ENCODE measurements at places on chromosomes 1 and 21.

DNA sequence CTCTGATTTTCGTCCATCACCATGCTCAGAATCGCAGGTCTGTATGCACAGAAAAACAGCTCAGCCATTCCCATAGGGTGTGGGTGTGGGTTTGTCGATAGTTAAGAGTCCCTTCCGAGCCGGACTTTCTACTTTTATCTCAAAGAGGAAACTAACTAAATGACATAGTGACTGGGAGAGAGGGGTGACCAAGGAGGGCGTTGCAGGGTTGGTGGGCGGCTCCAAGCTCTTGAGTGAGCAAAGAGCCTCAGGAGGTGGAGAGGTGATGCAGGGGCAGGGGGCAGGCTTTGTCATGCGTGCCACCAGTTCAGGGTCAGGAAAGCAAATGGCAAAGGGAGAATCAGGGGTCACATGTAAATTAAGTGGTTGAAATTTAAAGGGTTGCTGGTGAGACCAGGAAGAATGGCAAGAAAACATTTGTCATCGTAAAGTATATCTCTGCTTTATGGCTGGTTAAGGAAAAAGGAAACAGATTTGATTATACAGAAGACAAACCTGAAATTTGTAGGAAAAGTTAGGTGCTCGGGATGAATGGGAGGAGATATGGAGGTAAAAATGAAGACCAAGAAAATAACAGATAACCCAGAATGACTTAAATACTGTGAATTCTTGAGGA, 249.0 kb downstream of the SETD4 start:
- no peak for ATAC-seq

GRCh38 chr1:1187938-1188337, 14.3 kb downstream of the TTLL10 start:
- no peak for ATAC-seq

DNA sequence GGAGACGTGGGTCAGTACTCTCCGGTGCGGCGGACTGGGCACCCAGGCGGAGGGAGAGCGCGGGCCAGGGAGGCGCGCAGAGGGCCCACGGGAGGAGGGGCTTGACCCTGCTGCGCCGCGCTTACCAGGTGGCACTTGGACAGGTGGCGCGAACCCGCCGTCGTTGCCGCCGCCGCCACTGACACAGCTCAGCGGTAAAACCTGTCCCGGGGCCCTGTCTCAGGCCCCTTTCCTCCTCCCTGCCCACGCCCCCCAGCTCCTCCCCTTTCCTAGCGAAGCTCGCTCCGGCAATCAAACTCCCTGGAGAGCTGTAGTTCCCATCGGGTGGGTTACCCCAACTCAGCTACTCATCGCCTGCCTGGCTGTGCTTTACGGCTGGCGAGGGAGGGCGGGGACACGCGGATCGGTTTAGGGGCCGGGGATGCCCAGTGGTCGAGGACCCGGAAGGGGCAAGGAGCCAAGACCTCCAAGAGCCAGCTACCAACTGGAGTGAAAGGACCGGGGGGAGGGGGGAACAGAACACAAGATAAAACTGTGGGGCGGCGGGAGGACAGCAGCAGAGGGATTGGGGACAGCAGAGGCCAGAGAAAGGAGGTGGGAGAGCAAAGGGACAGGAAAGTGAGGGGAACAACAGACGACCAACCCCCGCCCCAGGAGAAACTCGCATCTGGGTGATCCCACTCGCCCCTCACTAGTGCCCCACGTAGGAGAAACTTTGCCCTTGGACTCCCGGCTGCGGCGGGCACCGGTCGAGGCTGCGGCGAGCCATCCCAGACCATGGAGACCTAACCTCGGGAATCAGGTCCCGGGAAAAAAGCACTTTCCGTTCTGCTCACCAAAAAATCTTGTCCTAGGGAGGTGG, 2.9 kb downstream of the GFI1 start:
- peak; percentile 9 for ATAC-seq

GRCh38 chr1:22155517-22155916, 12.6 kb upstream of the WNT4 start:
- no peak for ATAC-seq

DNA sequence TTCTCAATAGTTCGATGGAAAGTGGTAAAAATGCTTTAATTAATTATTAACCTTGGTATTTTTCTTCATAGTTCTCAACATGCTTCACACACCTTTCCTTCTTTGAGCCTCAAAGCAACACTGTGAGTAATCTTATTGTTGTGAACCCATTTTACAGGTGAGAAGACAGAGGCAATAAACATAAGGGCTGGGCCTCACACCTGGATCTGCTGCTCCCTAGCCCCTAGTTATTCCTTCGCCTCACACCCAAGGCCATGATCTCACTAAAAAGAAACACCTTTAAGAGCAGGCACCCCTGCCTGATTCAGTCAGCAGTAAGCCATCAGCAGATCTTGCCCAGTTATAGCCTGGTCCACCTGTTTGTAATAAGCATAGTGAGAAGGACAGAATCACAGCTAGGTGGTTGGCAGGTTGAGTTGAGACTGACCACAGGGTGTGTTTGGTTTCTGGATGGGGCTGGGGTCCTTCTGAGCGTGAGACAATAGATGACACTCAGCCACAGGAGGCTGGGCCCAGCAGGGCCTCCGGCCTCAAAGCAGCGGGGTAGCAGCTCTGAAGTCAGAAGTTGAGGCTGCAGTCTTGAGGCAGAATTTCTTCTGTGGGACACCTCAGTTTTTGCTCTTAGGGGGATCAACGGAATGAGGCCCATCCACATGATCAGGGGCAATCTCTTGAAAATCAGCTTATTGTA, 203.9 kb downstream of the RHOU start:
- peak; percentile 6 for ATAC-seq

- no peak for ATAC-seq
Measured at GRCh38 chr1:42669936-42670335, 11.7 kb downstream of the PPIH start.

GRCh38 chr1:207789792-207790787, 38.2 kb downstream of the CD46 start:
- ATAC-seq: no peak

GRCh38 chr1:11751087-11751486, 10.9 kb upstream of the C1orf167 start:
- ATAC-seq: no peak

DNA sequence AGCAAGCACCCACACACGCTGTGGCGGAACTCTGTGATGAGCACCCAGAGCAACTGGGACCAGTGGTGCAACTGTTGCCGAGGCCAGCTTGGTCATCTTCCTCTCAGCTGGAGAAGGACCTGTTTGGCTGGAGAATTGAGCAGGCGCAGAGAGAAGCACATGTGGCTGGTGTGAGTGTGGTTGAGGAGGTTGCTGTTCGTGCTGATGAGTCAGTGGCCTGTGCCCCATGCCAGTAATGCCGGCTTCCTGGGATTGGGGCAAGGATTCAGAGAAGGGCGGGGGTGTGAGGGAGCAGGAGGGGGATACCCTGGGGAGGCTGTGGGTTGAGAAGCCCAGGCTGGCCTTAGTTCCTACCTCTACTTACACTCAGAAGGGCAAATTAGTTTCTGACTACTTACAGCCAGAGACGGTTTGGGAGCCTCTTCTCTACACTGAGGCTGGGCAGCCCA, 57.5 kb upstream of the EPS8L3 start:
- no peak for ATAC-seq

GRCh38 chr1:244422174-244422573, 29.5 kb downstream of the ADSS2 start:
- no peak for ATAC-seq

DNA sequence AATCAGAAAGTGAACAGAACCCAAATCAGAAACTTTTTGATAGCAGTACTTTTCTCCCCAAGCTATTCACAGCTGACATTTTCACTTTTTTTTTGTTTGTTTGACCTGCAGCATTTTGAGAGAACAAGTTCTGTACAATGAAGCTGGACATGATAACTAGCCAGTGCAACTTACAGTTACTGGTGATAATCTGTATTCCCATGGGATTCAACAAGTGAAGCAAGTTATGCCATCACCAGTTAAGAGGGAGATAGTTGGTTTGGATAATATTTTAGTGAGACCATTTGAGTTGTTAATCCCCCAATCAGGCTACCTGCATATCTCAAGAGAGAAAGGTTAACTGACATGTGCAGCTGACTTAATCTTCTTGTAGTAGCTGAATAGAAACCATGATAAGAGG, 18.1 kb downstream of the SON start:
- no peak for ATAC-seq

DNA sequence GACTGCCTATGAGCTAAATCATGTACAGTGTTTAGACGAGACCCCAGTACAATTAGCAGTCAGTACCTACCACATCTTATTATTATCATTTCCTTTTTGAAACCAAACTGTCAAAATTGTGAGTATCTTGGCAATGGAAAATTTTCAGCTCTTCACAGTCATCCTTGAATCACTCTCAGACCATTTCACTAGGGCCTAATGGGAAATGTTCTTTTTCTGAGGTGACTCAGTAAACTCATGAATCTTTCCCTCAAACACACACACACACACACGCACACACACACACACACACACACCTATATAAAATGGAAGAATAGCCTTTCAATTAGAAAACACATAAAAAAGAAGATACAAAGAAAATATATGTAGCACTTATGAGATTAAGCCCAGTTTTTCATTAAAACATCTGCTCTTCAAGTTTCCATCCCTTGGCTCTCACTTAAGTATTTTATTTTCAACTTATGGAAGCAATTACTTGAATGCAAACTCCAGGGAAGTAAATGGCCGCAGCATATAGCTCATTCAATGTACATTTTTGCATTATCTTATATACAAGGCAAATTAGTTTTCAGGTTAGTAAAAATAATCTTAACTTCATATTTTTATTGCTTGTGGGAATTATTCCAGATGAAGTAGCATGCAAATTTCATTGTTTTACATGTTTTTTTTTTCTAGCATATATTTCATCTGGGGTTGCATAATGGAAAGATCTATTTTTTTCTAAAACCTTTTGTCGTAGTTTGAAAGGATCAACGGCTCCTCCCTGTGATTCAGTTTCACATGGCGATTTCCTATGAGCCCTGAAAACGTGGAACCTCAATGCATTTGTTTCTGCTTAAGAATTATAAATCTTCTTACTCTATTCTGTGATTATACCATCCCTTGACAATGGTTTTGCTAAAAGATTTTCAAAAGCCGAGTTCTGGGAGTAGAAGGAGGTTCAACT, 46.3 kb upstream of the TMPRSS15 start:
- no peak for ATAC-seq

DNA sequence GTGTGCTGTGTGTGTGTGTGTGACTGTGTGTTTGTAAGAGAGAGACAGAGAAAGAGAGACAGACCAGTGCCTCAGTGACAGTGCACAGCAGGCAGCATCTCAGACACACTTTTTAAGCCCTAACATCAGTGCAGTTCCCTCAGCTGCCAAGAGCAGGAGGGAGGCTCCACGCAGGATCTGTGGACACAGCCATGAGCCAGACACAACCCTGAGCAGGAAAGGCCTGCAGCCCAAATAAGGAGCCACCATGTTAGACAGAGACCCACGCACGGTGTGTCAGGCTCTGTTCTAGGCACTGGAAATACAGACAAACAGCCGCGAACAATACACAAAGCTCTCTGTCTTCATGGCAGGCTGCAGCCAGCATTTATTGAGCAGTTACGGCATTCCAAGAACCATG, 445.5 kb downstream of the MATN1 start:
- ATAC-seq: no peak

DNA sequence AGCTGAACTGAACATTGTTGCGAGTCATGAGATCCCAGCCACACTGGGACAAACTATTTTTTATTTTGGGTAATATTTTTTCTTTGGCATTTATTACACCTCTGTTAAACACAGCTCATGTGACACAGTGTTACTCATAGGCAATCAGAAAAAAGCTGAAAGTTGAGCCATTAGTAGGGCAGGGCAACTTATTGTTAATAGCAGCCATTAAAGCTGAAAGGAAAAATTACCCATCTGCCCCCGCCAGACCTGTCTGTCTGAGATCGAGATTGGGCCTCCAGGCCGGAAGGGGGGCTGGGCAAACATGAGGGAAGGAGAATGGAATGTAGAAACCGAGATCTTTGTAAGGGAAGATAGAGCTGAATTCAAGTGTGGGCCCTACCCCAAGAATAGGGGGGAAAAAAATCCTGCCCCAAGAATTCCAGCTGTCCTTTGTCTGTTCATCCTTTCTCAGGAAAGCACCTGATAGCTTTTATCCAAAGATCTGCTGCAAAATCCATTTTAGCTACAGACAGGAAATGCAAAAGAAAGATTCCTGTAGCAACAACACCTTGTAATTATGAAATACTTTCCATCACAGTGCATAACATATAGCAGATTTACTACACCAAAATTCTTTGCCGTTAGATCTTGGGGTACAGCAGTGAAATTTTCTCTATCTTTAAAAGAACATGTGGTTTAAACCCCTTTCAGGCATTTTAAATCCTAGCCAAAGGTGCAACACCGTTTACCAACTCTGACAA, 212.8 kb downstream of the PBX1 start:
- no peak for ATAC-seq

GRCh38 chr21:28543975-28544374, 448.7 kb downstream of the LTN1 start:
- ATAC-seq: no peak

DNA sequence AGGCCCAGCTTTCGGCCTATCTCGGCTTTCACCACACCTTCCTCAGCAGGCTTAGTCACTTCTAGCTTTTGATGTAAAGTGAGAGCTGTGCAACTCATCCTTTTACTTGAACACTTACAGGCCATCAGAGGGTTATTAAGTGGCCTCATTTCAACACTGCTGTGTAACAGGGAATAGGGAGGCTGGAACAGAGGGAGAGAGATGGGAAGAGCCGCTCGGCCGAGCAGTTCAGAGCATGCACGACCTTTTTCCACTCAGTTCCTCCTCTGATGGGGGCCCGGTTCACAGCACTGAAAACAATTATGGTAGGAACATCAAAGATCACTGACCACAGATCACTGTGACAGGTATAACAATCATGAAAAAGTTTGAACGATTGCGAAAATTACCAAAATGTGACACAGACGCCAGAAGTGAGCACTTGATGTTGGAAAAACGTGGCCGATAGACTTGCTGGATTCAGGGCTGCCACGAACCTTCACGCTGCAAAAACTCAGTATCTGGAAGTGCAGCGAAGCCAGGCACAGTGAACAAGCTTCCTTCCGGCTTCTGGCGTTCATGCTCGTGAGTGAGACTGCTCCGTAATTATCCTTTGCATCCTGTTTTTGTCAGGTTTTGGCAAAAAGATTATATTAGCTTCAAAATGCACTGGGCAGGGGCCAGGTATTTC, 28.6 kb downstream of the AGPAT3 start:
- ATAC-seq: peak; percentile 83

DNA sequence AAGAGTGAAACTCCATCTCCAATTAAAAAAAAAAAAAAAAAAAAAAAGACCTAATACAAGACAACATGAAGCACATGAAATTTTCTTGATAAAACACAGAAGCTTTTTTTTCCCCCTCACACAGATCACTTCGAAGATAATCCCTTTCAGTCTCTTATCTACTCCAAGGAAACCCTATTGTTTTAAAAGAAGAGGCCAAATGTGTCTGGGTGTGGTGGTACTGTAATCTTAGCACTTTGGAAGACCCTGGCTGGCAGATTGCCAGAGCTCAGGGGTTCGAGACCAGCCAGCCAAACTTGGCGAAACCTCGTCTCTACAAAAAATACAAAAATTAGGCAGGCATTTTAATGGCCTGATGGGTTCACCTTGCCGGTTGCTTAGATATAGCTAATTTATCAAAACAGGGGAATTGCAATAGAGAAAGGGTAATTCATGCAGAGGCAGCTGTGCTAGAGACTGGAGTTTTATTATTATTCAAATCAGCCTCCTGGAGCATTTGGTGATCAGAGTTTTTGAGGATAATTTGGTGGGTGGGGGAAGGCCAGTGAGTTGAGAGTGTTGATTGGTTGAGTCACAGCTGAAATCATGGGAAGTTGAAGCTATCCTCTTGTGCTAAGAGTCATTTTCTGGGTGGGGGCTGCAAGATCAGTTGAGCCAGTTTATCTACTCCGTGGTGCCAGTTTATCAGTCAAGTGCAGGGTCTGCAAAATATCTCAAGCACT, 62.5 kb downstream of the SLC16A1 start:
- ATAC-seq: no peak

- ATAC-seq: no peak
Measured at GRCh38 chr21:43634618-43635017, 24.7 kb downstream of the HSF2BP start.

All from stimulated activated memory B cell treated with anti-CD40 and anti-IgM and Interleukin-4, amounts not matched to agents 10 μg/mL and 1 μg/mL and 100 μg/mL, for 72 hours (primary cell).